ENCODE measurements at places on chromosomes 7 and 10. TPM values are rescaled to one million over a fixed set of nuclear protein-coding genes. Genes with fewer than 3 reads are reported as not detected.

GRCh38 chr7:100781255-100781654 is 46.1 kb downstream of the EPHB4 start:
- DNase-seq, result no peak
- no peaks in the 10 kb centered on the region for H3K36me3 ChIP-seq
- H3K27me3 ChIP-seq, result no peaks in the 10 kb centered on the region
- H3K27ac ChIP-seq, result no peak overlapping the region
- H3K4me3 ChIP-seq, result no peak overlapping the region

The PWWP2B gene
- total RNA-seq, result 12.3 TPM

DNA sequence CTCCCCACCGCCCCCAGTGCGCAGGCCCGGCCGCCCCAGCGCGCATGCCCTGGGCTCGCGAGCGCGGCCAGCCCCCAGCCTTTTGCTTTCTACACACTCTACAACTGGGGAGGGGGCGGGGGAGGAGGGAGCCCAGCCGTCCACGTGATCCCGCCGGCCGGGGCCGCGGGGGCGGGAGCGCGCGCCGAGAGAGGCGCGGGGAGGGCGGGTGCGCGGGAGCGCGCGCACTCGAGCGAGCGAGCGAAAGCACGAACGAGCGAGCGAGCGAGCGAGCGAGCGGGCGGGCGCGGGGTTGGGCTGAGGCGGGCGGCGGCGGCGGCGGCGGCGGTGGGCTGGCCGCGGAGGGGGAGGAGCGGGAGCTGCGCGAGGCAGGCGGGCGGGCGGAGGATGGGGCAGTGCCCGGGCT is at the start of gene AUTS2:
Gene AUTS2 (plus strand): TSS at position 395 of the 406 bp plus-strand sequence. CDS start 1,179 bp downstream, outside the sequence.
- peak within 1 kb of the TSS; percentile 58 for H3K4me3 ChIP-seq
- H3K4me1 ChIP-seq, result peaks cover 30% of the 10 kb centered on the region
- H3K27me3 ChIP-seq, result peaks cover 2% of the 10 kb centered on the region
- no peaks in the 10 kb centered on the region for H3K36me3 ChIP-seq
- peak within 1 kb of the TSS; percentile 34 for H3K27ac ChIP-seq

DNA sequence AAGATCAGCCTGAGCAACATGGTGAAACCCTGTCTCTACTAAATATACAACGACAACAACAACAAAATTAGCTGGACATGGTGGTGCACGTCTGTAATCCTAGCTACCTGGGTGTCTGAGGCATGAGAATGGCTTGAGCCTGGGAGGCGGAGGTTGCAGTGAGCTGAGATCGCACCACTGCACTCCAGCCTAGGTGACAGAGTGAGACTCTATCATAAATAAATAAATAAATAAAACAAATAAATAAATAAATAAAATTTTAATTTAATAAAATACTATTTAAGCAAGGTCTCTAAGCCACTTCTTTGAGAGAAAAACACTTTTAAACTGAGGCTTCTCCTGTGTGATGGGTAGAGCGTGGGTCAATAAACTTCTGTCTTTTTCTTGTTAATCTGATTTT is 38.3 kb downstream of the MICU1 start:
- no peaks in the 10 kb centered on the region for H3K4me1 ChIP-seq
- H3K4me3 ChIP-seq, result no peak overlapping the region

DNA sequence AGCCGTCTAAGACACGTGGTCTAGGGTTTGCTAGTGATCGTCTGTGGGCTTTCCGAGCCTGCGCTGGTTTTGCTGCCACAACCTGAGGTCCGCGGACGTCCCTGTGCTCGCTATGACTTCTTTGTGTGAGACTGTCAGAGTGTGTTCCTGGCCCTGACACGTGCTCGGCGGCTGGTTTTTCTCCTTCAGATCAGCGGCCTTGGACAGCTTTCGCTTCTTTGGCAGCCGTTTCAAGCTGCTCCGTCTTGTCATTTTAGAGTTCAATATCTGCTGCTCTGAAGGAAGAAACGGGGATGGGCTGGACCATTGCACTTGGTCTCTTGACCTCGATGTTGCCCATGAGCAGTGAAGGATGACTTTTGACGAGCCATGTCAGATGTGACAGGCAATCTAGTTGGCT is 147.3 kb downstream of the MGMT start:
- H3K4me1 ChIP-seq, result no peaks in the 10 kb centered on the region
- no peak for DNase-seq
- no peaks in the 10 kb centered on the region for H3K27me3 ChIP-seq
- no peaks in the 10 kb centered on the region for H3K36me3 ChIP-seq
